ENCODE measurements at places on chromosomes 6 and 20. TPM values are rescaled to one million over a fixed set of nuclear protein-coding genes. Genes with fewer than 3 reads are reported as not detected.

Gene ANKRD66
- total RNA-seq: not detected

Gene DEFB124
- not detected for total RNA-seq

Gene TFAP2B
- total RNA-seq: not detected

Gene PRND
- not detected for total RNA-seq

Gene CCDC170
- total RNA-seq: under 0.01 TPM

Gene SLC17A2
- total RNA-seq: not detected

Gene GSTA3
- total RNA-seq: not detected

Gene ACAT2
- total RNA-seq: 54.5 TPM

Gene FKBP1C
- 0.44 TPM for total RNA-seq

Gene VSX1
- total RNA-seq: not detected

Gene RAET1L
- total RNA-seq: not detected

Gene SGK2
- total RNA-seq: 0.22 TPM
